ENCODE measurements at places on chromosomes 12 and 14.

DNA sequence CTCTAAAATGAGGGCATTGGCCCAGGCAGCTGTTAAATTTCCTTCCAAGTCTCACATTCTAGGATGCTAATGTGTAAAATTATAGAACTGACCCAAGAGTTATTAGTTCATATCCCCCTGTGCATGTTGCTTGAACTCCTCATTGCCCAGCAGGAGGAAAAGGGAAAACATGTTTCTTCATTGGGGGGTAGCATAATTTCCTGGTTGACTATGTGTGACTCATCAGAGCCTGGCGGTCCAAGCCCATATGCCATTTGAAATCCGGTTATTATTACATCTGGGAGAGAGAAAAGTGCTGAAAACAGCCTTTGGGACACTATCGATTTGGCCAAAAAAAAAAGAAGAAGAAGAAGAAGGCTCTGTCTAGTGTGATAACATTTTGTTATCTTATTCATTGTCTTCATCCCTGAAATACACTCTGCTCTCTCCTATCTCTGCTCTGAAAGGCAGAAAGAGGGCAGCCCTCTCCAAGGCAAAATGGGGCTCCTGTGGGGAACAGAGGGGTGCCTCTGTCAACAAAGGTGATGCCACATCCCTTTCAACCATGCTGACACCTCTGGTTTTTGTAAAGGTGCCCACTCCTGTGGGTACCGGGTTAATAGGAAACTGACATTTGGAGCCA lies 114.2 kb downstream of the DAD1 start:
- DNase-seq: no peak

- DNase-seq: no peak
These were observed 20.0 kb downstream of the GAS2L3 start for GRCh38 chr12:100593490-100593889.

- no peak for DNase-seq
These were observed 28.2 kb downstream of the FGF6 start for GRCh38 chr12:4417455-4417854.

DNA sequence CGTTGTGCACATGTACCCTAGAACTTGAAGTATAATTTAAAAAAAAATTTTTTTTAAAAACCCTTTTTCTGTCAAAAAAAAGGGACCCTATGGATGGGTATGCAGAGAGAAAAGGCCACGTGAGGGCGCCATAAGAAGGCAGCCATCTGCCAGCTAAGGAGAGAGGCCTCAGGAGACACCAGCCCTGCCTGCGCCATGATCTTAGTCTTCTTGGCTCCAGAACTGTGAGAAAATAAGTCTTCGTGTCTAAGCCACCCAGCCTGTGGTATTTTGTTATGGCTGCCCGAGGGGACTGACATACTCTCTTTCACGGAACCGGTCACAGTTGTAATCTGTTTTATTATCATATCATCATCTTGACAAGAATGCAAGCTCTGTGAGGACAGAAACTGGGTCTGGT lies 174.8 kb downstream of the EFCAB11 start:
- no peak for DNase-seq

DNA sequence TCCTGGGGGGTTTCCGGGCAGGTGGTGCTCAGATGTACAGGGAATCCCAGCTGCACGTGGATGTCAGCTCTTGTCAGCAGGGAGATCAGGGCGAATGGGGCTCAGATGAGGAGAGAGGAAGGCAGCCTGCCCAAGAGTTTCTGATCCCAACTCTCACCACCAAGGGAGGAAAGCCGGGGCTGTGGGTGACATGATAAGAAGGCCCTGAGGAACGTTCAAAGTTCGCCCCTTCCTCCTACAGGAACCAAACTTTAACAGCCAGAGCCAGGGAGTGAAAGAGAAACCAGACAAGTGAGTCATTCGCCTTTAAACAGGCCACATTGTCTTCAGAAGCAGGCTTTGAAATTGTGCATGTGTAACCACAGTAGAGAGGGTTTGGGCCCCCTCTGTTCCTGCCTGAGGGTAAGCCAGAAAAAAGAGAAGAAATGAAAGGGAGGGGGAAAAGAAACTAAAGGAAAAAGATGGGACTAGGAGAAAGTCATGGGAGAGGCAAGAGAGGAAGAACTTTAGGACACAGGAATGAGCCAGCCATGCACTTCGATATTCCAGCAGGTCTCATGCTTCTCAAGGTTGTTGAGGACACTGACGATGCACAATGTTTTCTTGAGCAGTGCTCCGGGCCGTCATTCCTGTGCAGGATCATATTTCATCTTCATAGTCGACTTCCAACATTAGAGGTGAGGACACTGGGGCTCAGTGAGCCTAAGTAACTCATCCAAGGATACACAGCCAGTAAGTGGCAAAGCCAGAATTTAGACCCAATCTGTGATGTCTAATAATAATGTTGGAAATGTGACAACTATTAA lies 691.4 kb upstream of the TBX3 start:
- DNase-seq: no peak

All from pancreas (tissue), 10 donors.